ENCODE measurements at places on chromosomes 13 and 19.

GRCh38 chr19:3097442-3097871 lies 3.3 kb downstream of the GNA11 start:
- no peak for DNase-seq

DNA sequence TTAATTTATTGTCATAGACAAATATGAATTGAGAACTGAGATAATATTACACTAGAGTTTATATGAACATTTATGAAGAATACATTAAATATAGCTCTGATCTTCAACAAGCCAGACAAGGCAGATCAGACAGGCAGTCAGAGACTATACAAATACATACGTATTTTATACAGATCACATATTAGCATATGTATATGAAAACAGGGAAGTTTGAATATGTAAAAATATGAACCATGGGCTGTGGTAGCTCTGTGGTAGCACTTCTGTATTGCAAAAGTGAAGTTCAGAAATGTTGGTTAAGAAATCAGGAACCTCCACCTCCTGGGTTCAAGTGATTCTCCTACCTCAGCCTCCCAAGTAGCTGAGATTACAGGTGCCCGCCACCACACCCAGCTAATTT lies 20.7 kb downstream of the GPR180 start:
- DNase-seq = no peak

DNA sequence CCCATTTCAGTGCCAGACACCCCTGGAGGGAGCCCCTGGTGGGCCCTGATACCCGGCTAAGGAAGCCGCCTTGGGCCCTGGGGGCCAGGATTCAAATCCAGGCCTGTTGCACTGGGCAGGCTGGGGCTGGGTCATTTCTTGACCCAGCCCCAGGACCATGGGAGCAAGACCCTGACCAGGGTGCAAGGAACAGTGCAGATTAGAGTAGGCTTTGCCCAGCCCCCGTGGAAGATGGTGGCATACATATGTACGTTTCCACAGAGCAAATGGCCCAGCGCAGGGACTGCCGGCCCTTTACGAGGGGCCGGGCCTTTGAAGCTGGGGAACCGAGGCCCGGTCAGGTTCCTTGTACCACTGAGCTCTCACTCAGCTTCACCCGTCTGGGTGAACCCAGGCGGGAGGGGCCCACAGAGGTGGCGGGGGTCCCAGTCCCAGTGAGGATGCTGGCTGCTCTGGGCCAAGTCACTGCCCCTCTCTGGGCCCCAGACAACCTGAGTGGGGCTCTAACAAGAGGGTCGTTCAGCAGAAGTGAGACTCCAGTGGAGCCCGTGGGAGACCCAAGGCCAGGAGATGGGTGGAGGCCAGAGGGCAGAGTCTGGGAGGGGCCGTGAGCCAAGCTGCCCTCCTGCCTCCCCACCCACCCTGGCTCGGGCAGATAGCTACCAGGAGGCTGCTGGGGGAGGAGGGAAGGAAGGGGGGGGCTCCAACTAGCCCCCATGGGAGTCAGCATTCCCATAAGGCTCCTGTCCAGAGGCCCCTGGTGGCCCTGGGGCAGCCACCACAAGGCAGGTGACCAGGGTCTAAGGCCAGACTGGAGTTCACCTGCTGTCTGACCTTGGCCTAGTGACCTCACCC lies 2.7 kb downstream of the MKNK2 start:
- DNase-seq = no peak

DNA sequence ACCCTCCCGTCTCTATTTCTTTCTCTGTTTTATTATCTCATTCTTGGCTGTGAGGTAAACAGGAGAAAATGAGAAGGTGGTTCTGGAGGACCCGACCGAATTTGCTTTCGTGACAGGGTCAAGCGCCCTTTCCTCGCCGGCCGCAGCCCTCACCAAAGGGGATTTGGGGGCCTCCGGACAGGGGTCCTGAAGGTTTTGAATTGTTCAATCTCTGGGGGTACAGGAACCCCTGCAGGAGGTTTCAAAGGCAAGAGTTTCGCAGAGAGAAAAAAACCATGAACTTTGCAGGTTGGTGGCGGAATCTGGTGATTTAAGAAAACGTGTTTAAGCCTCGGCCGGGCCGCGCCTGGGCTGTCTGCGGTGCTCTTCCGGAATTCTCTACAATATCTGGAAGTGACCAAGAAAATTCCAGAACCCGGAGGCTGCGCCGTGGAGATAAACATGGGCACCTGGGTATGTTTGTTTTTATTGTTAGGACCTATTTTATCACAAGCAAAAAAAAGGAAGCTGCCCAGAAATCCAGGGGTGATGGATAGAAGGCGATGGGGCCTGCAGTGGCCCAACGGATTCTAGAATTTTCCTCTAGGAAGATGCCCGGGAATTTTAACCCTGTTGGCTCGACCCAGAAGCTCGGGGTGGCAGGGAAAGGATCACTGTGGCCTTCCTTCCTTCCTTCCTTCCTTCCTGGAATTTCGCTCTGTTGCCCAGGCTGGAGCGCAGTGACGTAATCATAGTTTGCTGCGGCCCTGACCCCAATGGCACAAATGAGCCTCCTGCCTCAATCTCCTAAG lies 14.2 kb upstream of the PTBP1 start:
- DNase-seq = no peak

DNA sequence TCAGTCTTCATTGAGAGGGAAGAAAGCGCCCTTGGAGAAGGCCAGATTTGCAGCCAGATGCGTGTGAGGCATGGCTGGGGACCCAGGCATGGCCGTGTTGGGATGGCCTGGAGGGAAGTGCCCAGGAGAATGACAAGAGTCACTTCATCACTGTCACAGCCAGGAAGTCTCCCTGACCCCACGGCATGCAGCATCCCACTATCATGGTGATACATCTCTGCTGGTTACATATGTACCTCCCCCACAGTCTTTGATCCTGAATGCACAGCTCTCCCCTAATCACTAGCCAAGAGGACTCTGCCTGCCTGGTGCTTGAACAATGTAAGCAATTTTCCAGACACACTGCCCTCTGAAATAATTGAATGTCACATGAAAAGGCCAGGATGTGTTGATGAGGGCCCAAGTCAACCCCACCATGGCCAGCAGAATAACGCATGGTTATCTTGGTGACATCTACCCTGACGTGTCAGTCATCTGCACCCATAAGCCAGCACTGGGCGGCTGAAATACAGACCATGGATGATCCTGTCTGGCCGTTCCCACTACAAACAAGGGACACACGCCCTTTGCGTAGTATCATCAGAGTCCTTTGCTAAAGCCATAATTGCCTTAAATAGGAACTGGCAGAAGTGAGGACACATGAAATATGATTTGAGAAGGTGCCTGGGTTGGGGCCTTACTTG lies 149.7 kb upstream of the SPACA7 start:
- DNase-seq = no peak

- DNase-seq = no peak
These were observed 749 bp upstream of the PAN3 start for GRCh38 chr13:28137596-28137995.

DNA sequence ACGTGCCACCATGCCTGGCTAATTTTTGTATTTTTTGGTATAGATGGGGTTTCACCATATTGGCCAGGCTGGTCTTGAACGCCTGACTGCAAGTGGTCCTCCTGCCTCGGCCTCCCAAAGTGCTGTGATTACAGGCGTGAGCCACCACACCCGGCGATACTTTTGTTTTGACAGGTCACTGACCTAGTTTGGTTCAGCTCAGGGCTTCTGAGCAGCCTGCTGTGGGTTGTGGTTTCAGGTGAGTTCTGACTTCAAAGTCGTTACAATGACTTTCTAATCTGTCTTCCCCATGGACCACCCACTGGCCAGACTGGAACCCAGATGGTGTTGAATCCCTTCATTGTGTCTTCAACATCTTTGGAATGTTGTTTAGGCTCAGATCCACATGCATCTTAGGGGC lies 73.8 kb downstream of the TRPM4 start:
- DNase-seq = no peak

GRCh38 chr13:79404361-79404760 lies 1.7 kb downstream of the RBM26 start:
- DNase-seq = no peak

DNA sequence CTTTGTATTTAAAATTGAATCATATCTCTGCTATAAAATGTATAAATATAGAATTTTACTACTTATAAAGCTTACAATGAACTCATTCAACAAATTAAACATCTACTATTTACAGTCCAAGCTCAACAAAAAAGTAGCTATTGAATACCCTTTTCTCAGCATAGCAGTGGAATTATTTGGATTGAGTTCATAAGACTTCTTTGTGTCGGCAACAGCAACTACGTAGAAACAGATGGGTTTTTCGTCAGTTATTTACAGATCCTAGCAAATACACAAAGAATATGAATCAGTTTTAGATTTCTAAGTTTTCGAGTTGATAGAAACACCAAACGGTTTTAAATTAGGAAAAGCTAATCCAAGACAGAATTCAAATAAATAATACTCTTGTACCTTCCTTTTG lies 10.4 kb upstream of the NEK3 start:
- DNase-seq = no peak

- DNase-seq = no peak
These were observed 132.2 kb downstream of the NUFIP1 start for GRCh38 chr13:44857061-44857460.

GRCh38 chr13:34000955-34001354 lies 183.0 kb downstream of the RFC3 start:
- DNase-seq = no peak

DNA sequence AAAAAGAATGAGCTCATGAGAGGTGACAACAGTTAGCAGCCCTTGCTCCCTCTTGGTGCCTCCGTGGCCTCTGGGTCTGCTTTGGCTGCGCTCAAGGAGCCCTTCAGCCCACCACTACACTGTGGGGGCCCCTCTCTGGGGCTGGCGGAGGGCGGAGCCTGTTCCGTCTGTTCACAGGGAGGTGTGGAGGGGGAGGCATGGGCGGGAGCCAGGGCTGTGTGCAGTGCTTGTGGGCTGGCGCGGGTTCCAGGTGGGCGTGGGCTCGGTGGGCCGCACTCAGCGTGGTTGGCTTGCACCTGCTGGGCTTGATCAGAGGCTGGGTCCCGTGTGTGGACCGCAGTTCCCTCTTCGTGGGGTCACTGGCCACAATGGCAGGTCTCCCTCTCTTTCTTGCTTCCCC lies 953.4 kb upstream of the PRR20A start:
- DNase-seq = no peak

DNA sequence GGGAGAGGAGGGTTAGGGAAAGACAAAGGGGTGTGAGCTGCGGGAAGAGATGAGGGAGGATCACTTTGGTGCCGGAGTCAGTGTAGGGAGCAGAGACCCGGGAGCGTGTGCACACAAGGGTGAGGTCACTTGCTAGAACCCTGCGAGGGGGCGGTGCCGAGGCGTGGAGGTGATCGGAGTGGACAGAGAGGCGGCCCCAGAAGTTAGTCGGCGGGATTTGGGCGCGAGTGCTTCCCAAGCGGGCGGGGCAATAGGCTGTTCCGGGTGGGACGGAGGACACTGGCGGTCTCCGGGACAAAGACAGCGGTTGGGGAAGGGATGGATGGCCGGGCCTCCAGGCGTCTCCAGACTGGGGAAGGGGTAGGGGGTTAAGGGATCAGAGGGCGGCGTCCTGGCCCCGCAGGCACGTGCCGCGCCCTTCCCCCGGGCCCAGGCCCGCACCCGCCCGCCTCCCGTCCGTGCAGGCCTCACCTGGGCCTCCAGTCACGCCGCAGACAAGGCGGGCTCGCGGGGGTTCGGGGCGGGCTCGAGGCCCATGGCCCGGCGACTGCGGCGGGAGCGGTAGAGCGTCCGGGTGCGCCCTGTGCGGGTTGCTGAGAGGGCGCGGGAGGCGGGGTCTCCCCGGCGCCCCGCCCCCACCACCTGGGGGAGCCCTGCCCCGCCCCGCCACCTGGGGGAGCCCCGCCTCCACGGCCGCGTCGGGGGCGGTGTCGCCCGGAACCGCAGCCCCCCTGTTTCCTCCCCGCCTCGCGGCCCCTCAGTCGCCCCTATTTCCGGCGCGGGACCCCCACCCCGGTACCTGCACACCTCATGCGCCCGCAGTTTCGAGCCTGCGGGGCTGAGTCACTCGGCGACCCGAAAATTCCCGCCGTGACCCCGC lies at the start of gene LPAR2:
Gene LPAR2 (minus strand): TSS at position 600 of the 880 bp plus-strand sequence. CDS start 945 bp downstream, outside the sequence.
- DNase-seq = no peak

DNA sequence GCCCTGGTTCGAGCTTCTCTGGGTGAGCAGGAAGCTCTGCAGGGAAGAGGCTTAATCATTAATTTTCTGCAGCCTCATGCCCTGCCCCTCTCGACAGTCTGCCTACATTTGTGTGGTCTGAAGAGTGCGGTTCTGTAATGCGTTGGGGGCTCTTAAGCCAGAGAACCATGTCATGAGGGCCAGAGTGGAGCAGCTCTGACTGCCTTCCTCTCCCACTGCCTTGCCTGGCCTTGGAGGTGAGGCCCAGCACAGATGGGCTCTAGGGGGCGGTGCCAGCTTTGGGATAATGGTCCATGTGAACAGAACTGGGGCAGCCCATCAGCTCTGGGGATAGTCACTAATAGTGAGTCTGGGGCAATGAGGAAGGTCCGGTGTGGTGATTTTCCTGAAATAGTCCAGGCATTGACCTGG lies 5.7 kb downstream of the FGF9 start:
- DNase-seq = no peak

DNA sequence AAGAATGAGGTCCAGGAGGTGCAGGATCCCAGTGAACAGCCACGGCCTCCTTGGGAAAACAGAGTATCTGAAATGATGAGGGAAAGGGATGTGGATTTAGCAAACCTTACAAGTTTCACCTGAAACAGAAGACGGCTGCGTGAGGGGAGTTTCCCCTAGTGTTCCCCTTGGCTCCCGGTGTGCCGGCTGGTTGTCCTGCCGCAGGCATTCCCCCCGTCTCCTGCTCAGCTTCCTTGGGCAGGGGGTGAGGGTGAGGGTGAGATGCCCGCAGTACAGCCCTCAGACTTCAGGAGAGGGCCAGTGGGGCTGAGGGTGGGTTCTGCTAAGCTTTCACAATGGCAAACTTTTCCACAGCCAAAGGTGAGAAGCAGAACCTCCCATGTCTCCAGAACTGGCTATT lies 201.1 kb upstream of the SOX1 start:
- DNase-seq = no peak

DNA sequence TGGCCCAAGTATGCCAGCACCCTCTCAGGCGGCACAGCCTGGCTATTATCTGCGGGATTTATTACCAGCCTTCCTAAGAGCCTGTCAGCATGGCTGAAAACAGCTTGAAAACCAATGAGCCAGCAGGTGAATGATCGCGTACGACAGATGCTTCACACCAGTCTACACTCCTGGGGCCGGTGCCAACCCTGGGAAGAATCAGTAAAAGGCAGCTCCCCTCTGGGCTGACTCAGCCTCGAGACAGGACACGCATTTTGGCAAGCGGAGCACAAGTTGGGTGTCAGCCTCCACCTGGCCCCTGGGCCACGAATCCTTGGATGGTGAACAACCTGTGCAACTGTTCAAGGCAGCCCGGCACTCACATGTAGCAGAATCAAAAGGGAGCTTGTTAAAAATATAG lies 15.6 kb downstream of the EMP3 start:
- DNase-seq = no peak

DNA sequence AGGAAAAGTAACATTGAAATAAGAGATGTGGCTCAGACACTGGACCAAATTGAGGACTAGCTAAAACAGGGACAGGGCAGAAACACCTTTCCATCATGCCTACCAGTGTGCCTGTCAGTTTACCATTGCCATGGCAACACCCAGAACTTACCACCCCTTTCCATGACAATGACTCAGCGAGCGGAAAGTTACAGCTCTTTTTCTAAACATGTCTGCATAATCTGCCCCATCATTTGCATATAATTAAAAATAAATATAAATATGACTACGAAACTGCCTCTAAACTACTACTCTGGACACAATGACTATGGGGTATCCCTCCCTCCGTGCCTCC lies 96.0 kb downstream of the UBL3 start:
- DNase-seq = no peak

Measured in omental fat pad (tissue), 4 donors.